ENCODE measurements at places on chromosomes 4 and X.

GRCh38 chr4:23828020-23828715 lies 61.7 kb downstream of the PPARGC1A start:
- no peak for DNase-seq

GRCh38 chrX:46812445-46812844 lies 24.4 kb upstream of the RP2 start:
- DNase-seq, result no peak

- DNase-seq, result no peak
Observed at GRCh38 chr4:128461291-128462102, 173.9 kb upstream of the PGRMC2 start.

DNA sequence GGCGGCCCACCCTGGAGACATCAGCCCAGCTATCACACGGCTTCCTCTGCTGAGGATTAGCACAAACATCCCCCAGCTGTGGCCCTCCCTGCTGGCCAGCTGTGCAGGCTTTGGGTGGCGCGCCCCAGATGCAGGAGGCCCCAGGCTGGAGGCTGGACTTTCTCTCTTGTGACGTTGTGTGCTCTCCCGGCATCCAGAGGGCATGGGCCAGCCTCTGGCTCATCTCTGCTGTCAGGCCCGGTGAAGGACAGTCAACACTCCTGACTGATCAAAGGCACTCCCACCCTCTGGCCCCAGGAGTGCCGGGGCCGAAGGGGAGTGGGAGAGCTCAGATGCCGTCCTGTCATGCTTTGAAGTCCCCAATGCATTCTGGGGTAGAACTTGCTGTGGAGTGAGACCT lies 29.9 kb upstream of the PJA1 start:
- DNase-seq, result no peak

DNA sequence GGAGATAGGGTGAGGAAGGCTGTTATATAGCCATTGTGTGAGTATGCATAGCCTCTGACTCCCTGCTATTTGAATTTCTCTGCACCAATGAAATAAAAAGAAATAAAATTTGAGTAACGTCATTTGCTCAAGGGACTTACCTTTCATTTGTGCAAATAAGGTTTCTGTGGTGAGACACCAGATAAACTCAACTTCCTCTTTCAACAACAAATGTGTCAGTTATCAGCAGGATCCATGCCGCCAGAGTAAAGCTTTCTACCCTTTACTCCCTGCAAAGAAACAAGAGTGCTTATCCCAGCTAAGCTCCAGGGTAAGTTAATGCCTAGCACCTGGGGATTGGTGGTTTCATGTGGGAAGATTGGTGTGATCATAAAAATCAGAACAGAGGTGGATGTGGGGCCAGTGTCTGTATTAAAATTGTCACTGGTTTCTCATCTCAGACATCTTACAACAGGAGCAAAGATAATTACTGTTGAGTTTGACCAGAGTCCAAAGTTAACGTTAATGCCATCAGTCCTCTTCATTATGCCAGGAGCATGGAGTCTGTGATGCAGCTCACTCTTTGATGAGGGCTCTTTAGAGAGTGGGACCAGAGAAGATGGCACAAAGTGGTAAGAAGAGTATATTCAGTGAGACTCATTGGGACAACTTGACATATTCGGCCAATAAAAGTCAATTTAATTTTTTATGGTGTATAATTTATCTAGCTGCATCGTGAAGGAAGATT lies at the start of gene P2RY10:
P2RY10 (plus strand) TSS at position 206 of the 727 bp plus-strand sequence. CDS start 15,130 bp downstream, outside the sequence.
- no peak for DNase-seq

DNA sequence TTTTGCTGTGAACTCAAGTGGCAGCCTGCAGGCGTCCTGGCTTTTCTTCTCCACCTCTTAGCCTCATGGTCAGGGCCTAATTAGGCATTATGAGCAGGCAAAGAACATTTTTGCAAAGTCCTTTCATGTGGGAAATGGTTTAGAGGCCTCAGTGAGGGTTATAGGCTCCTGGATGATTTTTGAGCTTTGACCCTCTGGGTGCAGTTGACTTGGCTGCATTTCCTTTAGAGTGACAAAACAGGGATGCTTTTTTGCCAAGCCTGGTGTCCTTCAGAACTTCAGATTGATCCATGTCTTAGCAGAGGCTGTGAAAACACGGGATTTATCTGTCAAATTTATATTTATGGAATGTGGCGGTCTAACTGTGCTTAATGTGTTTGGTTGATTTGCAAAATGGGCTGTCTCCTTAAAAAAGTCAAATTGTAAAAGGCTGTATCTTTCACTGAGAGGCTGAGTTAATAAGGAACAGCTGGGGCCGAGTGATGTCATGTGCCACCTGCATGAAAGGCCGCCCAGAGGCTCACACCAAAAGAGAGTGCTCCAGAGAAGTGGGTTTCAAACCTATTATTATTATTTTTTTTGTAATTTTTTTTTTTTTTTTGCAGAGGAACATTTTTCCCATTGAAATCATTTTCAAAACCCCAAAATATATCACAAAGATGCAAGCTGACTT lies 192.2 kb upstream of the ARX start:
- DNase-seq, result no peak

- DNase-seq, result no peak
Observed at GRCh38 chr4:88858752-88859151, 161.1 kb upstream of the NAP1L5 start.

DNA sequence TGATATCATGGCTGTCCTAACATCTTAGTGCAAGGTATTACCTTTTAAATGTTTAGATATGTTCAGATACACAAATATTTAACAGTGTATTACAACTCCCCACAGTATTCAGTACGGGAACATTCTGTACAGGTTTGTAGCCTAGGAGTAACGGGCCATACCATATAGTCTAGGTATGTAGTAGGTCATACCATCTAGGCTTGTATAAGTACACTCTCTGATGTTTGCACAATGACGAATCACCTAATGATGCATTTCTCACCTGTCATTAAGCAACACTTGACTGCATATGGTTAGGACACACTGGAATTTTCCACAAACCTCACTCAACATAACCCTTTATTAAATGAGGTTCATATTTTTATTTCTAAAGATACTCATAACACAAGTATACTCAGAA lies 67.7 kb downstream of the THOC2 start:
- DNase-seq, result no peak

DNA sequence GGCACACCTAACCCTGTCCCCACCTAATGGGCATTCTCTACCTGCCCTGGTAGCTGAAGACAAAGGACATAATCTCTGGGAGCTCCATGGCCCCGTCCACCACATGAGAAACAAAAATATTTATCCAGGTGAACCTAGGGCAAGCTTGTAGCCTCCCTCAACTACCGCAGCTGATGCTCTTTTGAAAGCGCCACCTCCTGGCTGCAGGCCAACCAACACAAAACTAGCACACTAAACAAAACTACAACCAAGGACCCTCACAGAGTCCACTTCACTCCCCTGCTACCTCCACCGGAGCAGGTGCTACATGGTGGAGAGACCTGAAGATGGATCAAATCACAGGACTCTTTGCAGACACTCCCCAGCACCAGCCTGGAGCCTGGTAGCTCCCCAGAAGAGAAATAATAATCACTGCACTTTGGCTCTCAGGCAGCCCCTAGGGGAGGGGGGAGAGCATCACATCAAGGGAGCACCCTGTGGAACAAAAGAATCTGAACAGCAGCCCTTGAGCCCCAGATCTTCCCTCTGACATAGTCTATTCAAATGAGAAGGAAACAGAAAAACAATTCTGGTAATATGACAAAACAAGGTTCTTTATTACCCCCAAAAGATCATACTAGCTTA lies 111.3 kb upstream of the ATP8A1 start:
- no peak for DNase-seq

DNA sequence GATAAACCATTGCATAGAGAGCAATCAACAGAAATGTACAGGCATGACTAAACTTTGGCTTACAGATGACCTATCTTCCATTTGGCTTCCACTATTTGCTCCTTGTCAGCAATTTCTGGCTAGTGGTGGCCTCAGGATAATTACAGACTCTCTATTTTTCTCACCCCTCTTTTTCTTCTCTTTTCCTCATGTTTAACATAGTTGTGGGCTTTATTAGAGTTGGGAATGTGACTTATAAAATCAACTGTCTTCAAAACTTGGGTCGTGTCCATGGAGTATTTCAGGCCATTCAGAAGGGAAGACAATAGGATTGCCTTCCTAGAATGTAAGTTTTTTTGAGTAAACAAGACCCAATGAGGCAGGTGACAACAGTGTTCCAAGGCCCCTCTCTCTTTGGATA lies 236.2 kb downstream of the FRAS1 start:
- no peak for DNase-seq

DNA sequence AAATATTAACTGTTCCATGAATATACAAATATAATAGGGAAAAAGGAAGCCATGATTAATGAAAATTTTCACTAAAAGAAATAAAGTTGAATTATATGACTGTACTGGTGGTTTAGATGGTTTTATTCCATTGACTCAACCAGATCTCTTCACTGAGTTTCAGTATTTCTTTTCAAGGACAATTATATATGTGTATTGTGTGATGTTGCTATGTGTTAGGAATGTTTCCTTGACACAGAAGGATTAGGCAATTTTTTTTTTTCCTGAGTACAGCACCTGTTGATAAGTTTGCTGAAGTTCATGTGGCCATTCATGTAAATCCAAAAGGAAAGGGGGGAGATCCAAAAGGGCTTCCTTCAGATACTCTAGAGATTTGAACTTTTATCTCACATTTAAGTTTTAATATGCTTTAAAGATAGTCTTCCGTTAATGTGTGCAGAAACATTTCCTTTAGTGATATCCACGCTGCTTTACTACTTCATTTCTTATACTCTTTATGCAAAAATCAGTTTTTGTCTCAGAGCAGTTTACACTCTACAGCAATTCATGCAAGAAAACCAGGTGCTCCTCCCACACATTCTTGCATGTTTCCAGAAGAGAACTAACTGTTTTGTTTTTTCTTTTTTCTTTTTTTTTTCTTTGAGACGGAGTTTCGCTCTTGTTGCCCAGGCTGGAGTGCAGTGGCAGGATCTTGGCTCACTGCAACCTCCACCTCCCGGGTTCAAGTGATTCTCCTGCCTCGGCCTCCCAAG lies 249.1 kb downstream of the RPA4 start:
- DNase-seq, result no peak

DNA sequence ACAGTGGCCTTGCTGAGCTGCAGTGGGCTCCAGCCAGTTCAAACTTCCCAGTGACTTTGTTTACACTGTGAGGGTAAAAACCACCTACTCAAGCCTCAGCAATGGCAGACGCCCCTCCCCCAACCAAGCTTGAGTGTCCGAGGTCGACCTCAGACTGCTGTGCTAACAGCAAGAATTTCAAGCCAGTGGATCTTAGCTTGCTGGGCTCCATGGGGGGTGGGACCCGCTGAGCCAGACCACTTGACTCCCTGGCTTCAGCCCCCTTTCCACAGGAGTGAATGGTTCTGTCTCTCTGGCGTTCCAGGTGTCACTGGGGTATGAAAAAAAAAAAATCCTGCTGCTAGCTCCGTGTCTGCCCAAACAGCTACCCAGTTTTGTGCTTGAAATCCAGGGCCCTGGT lies 168.9 kb upstream of the INTU start:
- no peak for DNase-seq

DNA sequence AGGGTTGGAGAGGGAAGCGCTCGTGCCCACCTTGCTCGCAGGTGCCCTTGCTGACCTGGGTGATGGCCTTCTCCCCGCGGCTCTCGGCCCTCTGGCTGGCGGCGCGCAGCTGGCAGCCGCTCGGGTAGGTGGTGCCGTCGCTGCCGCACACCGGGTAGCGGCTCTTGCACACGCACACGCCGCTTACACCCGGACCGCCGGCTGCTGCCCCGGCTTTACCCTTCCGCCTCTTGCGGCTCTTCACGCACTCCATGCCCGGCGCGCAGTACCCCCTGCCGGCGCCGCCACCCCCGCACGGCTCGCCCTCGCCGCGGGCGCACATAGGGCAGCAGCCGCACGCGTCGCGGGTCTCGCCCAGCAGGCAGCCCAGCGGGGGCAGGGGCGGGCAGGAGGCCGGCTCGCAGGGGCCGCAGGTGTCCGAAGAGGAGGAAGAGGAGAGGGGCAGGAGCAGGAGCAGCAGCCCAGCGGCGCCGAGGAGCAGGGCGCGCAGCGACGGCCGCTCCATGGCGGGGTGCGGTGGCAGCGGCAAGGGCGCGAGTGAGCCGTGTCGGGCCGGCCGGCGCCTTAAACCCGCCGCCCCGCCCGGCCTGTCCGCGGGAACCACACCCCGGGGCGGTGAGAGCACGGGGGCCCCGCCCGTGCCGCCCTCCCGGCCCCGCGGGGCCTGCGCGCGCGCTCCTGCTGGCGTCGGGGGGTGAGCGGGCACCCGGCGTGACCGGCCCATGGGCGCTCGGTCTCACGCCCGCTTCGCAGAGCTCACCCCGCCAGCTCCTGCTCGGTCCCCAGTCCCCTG lies at the start of gene IGFBP7:
IGFBP7 (minus strand) TSS at position 539 of the 793 bp plus-strand sequence; CDS start at position 505, 34 bp downstream.
- no peak for DNase-seq

DNA sequence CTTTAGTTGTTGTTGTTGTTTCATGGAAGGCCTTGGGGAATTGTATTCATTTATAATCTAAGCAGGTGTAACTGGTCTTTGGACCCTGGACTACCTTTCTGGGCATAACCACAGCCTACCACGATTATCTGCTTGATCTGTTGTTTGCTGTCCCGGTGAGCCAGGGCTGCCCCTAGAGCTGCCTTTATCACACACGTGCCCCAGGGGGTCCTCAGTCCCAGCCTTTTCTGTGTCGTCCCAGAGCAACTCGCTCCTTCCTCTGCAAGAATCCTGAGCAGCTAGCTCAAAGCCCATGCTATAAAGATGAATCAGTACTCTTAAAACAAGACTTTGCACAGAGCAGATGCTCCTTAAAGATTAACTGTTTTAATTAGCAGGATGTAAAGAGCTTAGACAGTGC lies 273.2 kb downstream of the EVC2 start:
- DNase-seq, result no peak

GRCh38 chr4:189232274-189232673 lies 708.4 kb upstream of the FRG1 start:
- no peak for DNase-seq

DNA sequence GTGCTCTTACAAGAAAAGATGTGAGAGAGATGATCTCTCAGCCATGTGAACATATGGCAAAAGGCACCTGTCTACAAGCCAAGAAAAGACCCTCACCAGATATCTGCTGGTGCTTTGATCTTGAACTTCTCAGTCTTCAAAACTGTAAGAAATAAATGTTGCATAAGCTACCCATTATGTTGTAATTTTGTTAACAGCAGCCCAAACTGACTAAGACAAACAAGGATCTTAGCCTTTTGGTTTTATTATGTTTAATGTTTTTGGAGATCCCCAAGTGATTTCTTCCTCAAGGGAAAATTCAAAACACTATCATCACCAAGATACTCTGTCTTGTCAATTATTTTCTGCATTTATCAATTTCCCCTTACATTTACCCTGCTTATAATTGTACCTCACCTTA lies 21.8 kb upstream of the CCNI start:
- no peak for DNase-seq

DNA sequence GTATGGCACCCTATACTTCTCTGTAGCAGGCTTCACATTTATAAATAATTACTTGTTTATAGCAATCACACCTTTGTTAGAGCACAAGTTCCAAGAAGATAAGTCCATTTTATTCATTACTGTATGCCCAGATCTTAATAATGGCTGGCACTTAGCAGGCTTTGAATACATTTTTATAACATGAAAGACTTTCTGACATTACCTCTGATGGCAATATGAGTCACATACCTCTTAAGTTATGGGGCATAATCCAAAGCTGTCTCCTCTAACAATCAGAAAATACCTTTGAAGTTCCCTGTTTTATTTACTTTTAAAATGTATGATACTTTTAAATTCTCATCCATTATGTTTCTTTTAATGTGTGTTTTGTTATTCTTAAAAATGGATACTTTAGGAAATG lies 12.2 kb downstream of the SCRG1 start:
- DNase-seq, result no peak
